ENCODE measurements at places on chromosomes 3 and 15.

GRCh38 chr15:92882697-92883162 lies 17.4 kb upstream of the CHD2 start:
- DNase-seq: no peak

DNA sequence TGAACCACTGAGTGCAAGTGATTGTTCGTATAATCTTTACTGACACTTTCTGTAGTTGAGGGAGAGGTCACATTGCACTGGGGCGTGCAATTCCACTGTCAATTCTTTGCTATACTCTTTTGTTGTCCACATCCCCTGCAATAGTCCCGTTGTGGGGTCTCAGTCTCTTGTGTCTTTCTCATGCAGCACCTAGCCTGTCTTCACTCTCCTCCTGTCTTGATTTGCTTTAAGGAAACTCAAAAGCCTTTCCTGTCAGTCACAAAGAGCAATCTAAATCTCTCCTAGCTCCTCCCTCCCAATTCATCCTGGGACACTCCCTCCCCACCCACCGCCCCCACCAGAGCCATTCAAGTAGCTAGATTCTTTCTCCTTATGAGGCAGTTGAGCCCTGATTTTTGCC lies 13.2 kb upstream of the TMEM158 start:
- no peak for DNase-seq

- DNase-seq: no peak
Measured at GRCh38 chr3:155069729-155070128, 10.4 kb upstream of the MME start.

DNA sequence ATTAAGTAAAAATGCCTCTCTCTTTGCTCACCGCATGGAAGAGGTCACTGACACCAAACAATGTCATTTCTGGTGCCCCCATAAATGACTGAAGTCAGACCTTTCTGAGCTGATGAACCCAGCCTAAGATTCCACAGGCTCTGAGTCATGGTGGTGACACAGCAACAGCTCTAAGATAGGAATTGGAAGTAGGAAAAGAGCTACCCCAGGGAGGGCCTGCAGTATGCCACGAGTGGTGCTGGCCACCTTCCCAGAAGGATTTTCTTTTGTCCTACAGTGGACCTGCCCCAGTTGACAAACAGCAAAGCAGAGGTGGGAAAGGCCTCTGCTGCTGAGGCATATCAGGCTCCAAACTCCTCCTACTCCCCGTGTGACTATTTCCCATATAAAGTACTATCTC lies 208.1 kb downstream of the MINAR1 start:
- no peak for DNase-seq

- DNase-seq: no peak
Measured at GRCh38 chr3:58411851-58412830, 21.5 kb downstream of the PDHB start.

GRCh38 chr3:129304962-129305222 lies 26.2 kb downstream of the HMCES start:
- no peak for DNase-seq

- DNase-seq: no peak
Measured at GRCh38 chr3:66390013-66390412, 110.8 kb downstream of the LRIG1 start.

DNA sequence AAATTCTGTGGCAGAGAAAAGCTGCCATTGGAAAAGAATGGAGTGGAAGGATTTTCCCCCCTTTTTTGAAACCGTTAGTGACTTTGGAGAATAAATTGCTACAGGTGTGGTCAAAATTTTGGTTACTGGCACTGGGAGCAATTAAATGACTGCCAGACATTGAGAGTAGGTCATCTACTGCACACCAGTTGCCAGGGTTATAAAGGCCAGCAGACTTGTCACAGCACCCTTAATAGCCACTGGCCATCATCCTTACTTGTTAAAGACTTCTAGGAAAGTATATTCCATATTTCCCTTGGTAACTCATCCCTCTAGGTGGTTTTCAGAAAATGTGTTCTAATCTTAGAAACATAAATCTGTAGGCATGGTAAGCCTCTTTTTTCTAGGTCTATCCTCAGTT lies 8.0 kb downstream of the PIK3CA start:
- no peak for DNase-seq

DNA sequence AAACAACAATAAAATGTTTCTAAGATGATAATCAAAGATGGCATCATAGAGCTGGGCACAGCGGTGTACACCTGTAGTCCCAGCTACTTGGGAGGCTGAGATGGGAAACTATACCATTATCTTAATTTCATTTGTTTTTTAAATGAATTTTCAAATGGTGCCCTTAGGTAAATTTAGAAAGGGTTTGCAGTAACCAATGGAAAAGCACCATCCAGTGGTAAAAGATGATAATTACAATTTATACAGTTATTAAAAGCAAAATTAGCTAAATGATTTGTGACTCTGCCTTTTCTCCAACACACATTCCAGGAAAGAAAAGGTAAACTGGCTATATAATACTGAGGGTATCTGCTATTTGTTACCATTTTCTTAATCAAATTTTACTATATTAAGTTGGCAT lies 14.4 kb upstream of the ANKRD28 start:
- DNase-seq: no peak

DNA sequence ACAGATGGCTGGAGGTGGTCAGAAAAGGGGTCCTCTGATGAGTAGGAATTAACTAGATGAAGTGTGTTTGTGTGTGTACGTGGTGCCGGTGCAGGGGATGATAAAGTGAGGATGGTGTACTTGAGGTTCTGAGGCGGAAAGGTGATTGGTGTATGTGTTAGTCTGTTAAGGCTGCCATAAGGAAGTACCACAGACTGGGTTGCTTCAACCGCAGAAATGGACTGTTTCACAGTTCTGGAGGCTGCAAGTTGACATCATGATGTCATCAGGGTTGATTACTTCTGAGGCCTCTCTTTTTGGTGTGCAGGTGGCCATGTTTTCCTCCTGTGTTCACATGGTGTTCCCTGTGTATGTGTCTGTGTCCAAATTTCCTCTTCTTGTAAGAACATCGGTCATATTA lies 202.4 kb upstream of the RGMA start:
- DNase-seq: no peak

- no peak for DNase-seq
Measured at GRCh38 chr3:131178710-131179375, 152.2 kb downstream of the NEK11 start.

DNA sequence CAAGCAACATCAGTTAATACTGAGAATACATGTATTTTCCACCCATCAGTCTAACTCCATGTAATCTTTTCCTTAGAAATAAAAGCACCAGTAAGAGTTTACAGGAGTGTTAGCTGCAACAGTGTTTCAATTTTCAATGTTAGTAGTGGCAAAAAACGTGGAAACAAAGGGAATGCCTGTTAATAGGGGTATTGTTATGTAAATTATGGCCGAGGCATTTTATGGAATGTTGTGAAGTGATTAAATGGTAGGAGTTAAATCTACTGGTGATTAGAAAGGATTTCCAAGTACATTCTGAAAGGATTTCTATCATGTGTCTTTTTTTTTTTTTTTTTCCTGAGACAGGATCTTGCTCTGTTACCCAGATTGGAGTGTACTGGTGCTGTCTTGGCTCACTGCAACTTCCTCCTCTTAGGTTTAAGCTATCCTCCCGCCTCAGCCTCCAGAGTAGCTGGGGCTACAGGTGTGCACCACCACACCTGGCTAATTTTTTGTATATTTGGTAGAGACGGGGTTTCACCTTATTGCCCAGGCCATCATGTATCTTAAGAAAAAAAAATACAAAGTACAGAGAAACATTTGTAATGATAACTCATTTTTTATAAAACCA lies 6.6 kb downstream of the ATP6V1A start:
- no peak for DNase-seq
